Spleen (tissue), 13 donors: ENCODE measurements at places on chromosomes 1 and 21. TPM values are rescaled to one million over a fixed set of nuclear protein-coding genes. Genes with fewer than 3 reads are reported as not detected.

The FAM110D gene
- total RNA-seq, result 5.9 TPM

The CORT gene
- not detected for total RNA-seq

The TINAGL1 gene
- 243 TPM for total RNA-seq

GRCh38 chr1:33180226-33180910 lies 1.5 kb downstream of the TRIM62 start:
- no peak for DNase-seq

- no peak for DNase-seq
These were observed 241.1 kb upstream of the B3GALT2 start for GRCh38 chr1:193427524-193427923.

GRCh38 chr1:39919545-39919944 lies 17.8 kb upstream of the MYCL start:
- DNase-seq, result no peak

DNA sequence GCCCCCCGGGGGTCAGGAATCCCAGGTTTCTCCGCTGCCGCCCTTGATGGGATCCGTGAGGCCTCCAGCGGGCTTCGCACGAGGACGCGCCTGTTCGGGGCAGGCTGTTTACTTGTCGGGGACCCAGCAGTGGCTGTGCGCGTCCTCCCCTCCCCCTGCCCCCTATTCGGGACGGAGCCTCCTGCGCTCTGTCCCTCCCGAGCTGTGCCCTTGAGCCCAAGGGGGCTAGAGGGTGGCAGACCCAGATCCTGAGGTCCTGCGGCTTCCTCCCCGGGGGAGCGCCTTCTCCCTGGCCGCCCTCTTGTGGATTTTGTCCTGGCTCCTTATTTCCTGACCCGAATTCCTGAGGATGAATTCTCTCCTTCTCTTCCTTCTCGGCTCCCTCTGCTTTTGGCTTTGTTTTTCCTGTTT lies 38.4 kb downstream of the PIK3CD start:
- peak; percentile 85 for DNase-seq

DNA sequence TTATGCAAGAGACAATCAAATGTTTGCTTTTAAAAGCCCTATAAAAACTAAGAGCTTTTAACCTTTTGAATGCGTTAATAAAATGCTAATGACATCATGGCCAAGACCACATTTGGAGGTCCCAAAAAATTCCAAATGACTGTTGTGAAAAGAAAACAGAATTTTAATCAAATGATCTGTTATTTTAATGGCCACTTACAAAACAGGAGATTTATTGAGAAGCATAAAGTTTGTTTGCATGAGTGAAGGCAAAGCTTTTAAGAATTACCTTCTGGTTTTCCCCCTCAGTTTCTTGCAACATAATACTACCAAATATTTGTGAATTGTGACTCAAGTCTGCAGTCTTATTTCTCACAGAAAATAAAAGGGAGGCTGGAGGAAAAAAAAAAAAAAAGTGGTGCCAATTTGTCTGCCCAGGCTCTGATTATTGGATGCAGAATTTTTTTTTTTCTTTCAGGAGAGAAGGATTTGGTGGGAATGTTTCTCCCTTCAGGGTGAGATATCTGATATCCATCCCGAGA lies 60.7 kb downstream of the GORAB start:
- DNase-seq, result no peak

GRCh38 chr1:33248244-33248643 lies 8.0 kb upstream of the ZNF362 start:
- DNase-seq, result no peak

DNA sequence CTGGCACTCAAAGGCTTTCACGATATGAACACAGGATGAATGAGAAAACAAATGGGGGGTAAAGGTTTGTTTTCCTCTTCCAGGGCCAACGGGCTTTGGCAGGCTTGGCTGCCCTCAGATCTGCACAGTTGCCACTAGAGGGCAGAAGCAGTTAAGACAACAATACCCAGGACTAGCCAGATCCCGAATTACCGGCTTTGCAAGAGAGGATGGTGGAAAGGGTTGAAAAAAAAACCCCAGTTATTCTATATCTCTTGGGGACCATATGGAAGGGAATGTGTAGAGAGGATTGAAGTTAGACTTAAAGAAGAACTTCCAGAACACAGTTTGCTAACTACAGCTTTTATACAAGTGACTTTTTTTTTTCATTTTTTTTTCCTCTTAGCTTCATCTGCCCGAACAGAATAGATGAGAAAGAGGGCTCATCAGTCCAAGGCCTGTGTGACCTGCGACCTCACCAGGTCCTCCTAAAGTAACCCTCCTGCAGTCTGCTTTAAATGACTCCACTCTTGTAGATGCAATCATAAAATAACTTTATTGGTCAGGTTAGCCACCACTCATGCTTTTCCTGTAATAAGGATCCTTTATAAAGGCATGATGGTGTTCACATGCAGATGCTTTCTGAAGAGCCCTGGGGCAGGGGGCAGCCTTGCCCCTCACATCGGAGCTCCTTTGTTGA lies 10.7 kb downstream of the FMOD start:
- peak; percentile 82 for DNase-seq

DNA sequence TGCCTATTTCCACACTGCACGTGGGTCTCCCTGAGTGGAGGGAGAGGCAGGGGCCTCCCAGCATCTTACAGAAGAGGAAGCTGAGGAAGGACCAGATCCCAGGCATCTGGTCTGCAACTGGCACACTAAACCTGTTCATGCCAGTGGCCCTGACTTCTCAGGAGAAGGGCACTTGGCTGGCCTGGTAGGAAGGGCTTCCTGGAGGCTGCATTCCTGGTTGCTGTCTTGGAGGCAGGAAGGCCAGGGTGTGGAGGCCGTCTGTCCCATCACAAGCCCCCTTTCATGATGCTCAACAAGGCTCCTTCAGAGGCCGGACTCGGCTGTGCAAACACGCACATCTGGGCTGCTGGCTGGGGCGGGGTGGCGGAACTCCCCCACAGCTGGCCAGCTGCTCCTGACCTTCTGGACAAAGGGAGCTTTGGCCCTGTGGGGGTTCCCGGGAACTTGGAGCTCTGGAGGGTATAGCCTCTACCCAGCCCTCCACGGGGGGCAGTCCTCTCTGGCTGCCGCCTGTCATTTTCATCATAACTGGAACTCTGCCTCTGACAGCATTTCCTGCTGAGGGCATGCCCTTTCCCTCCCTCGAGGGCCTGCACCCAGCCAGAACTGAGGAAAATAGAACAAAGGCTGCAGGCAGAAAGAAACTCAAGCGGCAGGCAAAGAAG lies 39.2 kb upstream of the POU3F1 start:
- DNase-seq, result peak; percentile 63

DNA sequence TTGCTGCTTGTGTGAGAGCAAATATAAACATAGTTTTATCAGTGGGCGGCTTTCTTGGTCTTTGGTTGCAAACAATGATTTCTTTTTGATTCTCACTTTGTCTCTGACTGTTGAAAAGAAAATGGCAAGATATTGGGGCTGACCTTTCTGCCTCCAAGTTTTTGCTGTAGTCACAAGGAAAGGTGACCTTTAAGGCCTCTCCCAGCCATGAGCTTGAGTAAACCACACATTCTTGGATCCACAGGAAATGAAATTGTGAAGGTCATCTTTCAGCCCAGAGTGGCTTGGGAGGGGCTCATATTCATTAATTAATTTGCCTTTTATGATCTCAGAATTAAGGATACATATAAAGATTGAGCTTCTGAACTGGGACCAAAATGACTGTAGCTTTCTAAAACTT lies 241.6 kb downstream of the BACH1 start:
- DNase-seq, result no peak

- no peak for DNase-seq
These were observed 67.9 kb downstream of the CACNA1E start for GRCh38 chr1:181551249-181551648.

- peak; percentile 95 for DNase-seq
These were observed 64.6 kb downstream of the SIK1 start for GRCh38 chr21:43362321-43362791.

GRCh38 chr1:221805121-221805520 lies 63.2 kb upstream of the DUSP10 start:
- DNase-seq, result no peak

- DNase-seq, result no peak
These were observed 5.9 kb upstream of the NUF2 start for GRCh38 chr1:163315773-163316374.

GRCh38 chr1:195591917-195592672 lies 1016.1 kb downstream of the KCNT2 start:
- DNase-seq, result no peak

DNA sequence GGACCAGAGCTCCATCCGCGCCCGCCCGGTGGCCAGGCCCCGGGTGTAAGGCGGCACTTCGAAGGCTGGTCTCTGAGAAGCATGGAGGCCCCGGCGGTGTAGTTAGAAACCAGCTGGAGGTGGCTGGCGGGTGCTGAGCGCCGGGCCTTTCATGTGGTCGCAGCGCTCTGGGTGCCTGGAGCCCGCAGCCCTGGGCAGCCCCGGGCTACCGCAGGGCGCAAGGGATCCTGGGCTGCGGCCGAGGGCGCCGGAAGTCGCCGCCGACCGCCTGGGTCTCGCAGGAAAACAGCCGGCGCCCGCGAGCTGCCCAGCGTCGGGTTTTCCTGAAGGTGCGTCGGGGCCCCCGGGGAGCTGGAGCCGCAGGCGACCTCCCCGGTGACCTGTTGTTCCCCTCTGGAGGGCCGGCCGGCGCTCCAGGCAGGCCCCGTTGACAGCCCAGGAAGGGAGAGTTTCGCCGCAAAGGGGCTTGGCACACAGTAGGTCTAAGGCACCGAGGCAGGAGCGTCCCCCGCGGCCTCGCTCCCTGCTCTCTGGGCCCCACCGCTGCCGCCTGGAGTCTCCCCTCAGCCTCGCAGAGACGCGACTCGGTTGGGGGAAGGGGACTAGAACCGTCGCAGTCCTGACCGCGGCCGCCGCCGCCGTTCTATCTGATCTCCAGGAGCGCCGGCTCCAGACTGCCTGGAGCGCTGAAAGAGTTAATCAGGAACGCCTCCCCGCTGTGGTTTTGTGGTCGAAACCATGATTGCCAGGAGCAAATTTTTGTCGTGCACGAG lies 2.7 kb downstream of the GRHL3 start:
- DNase-seq, result peak; percentile 89

GRCh38 chr1:8351693-8352470 lies 34.0 kb downstream of the SLC45A1 start:
- no peak for DNase-seq

- no peak for DNase-seq
These were observed 28.1 kb downstream of the LDLRAP1 start for GRCh38 chr1:25571522-25571970.
